ENCODE measurements at places on chromosomes 12 and 14.

DNA sequence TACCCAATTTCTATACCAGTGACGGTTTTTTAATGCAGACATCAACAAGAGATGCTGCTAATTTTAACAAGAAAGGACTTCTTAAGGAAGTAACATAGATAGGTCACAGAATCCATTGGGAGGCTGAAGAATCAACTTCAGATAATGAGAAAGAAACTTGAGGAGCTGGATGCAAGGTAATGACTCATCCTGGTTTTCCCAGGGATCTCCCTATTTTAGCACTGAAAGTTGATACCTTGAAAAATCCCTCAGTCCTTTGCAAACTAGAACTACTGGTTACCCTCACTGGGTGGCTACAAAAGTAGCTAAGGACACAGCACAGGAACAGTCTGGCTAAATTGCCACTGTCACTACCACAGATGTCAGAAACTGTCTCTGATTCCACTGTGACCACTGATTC lies 561.9 kb downstream of the FLRT2 start:
- DNase-seq: no peak

GRCh38 chr14:22452330-22452729 lies 136.7 kb downstream of the DAD1 start:
- no peak for DNase-seq

GRCh38 chr14:65904988-65905387 lies 492.5 kb downstream of the FUT8 start:
- no peak for DNase-seq

- DNase-seq: no peak
Measured at GRCh38 chr14:89493877-89494634, 77.0 kb upstream of the FOXN3 start.

GRCh38 chr12:12986775-12987331 lies 13.2 kb downstream of the HEBP1 start:
- DNase-seq: no peak

GRCh38 chr12:39440781-39441180 lies 2.1 kb downstream of the KIF21A start:
- DNase-seq: no peak

- DNase-seq: no peak
Measured at GRCh38 chr12:122064780-122065588, 13.6 kb upstream of the MLXIP start.

Data from stimulated activated CD8-positive, alpha-beta memory T cell treated with anti-CD3 and anti-CD28 coated beads, Interleukin-7, amount 100 ng/mL, for 1 hour (primary cell).